Stimulated activated CD4-positive, alpha-beta T cell treated with anti-CD3 and anti-CD28 coated beads, TNF-alpha, amount 100 ng/mL, for 4 hours (primary cell): ENCODE measurements at places on chromosomes 13 and 19.

- no peak for DNase-seq
Observed at GRCh38 chr19:55453511-55454260, 7.8 kb downstream of the ISOC2 start.

- peak; percentile 28 for DNase-seq
Observed at GRCh38 chr19:6464070-6464873, at the start of gene CRB3. Gene CRB3, plus strand, starts transcription at chr19:6464271. Its CDS starts 431 bp downstream, at chr19:6464702.

DNA sequence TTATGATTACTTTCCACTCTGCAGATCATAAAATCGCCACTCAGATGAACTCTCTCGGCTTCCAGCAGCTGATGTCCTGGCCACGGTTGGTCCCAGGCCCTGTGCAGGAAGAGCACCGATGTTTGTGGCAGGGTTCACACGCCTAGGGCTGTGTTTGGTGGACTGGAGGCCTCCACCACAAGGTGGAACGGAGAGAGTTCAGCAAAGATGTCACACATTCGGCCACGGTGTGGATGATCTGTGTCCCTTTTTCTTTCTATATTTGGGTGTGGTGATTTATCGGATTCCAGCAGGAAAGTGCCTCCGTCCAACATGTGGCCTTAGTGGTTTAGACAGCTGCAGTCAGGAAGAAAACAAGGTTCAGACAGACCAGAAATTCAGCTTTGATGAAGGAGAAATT, 521 bp upstream of the SHISA2 start:
- DNase-seq: no peak

DNA sequence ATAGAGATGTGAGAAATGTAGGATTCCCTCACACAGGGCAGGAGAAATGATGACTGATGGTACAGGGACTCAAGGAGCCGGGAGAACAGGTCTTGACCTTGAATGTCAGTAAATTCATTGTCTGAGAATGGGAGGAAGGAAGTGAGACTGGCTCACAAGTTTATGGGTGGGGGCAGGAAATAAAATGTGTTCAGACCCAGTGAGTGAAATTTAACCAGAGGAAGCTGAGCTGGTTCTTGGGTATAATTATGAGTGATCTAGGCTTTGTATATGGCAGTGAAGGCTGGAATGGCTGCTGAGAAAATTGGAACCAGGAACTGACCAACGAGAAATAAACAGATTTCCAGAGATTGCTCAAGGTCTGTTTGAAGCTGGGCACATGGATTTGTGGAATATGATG, 6.3 kb upstream of the IGSF23 start:
- DNase-seq: no peak

DNA sequence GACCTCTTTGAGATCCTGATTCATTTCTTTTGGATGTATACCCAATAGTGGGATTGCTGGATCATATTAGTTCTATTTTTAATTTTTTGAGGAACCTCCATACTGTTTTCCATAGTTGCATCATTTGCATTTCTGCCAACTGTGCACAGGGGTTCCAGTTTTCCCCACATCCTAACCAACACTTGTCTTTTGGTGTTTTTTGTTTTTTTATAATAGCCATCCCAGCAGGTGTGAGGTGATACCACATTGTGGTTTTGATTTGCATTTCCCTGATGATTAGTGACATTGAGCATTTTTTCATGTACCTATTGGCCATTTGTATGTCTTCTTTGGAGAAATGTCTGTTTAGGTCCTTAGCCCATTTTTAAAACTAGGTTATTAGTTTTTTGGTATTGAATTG, 18.8 kb upstream of the GPR183 start:
- no peak for DNase-seq

DNA sequence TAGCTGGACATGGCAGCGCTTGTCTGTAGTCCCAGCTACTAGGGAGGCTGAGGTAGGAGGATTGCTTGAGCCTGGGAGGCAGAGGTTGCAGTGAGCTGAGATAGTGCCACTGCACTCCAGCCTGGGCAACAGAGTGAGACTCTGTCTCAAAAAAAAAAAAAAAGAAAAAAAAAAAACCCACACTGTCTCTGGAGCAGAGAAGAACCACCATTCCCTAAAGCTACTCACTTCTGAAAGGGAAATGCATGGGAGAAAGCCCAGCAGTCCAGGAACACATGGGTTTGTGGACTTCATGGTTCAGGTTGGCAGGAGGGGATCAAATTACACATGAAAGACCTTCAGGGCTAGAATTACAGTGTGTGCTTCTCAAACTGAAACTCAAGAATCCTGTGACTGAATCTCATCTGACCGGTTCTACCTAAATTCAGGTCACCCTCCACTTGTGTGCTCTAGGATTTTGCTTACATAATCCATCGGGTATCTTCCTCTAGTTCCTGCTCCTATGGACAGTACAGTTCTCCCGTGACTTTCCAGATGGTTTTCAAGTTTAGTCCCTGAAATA, 30.2 kb upstream of the CPB2 start:
- DNase-seq: no peak

GRCh38 chr19:42419309-42419708, 7.9 kb downstream of the LIPE start:
- no peak for DNase-seq

GRCh38 chr19:33722456-33723239, 74.0 kb upstream of the KCTD15 start:
- no peak for DNase-seq

- DNase-seq: no peak
Observed at GRCh38 chr19:1272423-1273262, 2.7 kb upstream of the FAM174C start.

DNA sequence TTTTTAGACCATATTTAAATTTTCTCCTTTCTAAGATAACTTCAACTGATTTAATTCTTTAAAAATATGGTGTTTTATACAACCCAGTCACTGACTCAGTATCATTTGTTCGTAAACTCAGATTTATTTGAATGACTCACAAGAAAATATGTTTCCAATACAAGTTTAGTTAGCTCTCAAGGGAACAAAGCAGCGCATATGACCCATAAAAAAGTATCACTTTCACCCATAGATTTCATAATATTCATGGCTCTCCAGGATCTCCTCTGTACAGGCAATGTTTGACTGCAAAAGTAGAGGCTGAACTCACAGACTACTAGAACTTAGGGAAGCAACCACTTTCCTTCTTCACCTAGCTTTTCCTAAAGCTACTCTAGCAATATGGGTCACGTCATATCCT, 405.6 kb upstream of the PCDH9 start:
- DNase-seq: no peak

DNA sequence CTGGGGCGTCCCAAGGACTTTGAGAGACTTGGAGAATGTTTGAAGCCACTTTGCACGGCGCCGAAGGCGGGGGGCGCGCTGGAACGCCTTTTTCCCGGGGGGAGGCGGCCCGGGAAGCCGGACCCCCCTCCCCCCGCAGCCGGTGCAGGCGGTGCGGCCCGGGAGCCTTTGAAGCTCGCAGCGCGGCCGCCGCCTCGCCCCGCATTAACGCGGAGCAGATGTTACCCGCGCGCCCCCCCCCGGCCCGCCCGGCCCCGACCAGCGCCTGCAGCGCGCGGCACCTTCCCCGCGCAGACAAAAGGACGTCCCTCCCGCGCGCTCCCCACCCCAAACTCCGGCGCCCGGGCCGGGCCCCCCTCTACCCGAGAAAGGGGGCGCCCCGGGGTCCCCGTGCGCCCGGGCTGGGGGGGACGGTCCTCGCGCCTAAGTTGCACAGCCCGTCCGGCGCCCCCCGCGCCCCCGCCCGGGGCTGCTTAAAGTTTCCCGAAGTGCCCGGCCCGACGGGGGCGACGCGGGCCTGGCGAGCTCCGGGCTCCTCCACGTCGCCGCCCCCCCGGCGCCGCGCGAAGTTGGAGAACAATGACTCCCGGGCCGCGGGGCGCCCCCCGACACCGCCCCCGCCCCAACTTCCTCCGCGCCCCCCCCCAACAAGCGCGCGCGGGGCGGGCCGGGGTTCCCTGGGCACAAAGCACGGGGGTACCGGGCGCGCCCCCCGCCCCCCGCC, 685 bp downstream of the TCF3 start:
- peak; percentile 27 for DNase-seq

DNA sequence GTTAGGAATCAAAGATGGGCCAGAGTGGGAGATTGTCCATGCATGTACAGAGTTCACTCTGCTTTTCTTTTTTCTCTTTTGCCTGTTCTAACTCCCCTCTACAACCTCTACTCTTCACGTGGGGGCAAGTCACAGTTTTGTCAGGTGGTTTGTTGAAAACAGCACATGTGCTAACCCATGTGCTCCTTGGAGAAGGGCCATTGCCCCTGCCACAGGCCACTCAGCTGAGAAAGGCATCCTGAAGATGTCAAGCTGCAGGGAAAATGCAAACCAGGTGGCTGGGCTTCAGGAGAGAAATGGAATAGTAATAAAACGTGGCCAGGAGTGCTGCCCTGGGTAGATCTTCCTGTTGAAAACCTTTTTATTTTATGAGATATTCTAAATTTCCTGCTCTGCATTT, 35.3 kb upstream of the SLC10A2 start:
- DNase-seq: no peak

DNA sequence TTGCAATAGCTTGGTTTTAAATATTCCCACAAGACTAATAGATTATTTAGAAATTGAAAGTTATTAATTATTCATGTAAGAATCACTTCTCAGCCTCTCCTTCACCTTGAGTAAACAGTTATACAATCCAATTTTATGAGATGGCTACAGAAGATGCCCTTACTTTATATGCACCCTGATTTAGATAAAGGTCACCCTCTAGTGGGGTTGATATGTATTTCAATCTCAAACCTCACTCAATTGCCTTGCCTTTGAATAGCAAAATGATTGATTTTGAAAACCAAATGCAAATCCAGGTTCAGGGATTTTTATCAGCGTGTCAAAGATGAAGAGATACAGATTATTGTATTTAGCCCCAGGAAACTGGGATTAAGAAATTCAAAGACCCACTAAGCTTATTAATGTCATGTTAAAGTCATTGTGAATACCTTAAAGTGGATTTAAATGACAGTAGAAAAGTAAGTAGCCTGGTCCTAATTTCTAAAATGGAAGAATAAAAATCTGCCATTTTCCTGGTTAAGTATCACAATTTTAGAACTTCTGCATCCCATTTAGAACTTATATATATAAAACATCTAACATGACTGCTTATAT, 305.1 kb downstream of the ITGBL1 start:
- no peak for DNase-seq

DNA sequence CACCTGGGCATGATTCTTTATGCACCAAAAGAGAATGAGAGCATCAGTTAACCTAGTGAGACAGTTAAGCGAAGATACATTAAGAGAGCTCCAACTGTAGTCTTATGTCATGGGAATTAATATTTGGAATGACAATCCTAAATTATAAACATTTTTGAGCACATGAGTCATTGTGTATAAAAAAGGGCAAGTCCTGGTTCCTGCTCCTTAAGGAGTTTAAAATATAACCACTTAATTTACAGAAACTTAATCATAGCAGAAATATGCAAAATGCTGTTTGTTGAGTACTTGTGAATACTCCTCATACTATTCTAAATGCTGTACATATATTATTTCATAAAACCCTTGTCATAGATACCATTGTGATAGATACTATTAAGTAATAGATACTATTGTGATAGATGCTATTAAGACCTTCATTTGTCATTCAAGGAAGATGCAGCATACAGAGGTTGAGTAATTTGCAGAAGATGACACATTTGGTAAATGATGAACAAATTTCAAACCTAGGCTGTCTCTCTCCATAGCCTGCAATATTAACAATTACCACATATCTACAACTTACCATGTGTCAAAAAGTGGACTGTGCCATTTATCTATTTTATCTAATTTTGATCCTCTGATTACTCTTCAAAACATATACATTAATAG, 301.0 kb downstream of the TBC1D4 start:
- DNase-seq: no peak

GRCh38 chr19:46944918-46945628, 74.6 kb upstream of the NPAS1 start:
- DNase-seq: no peak
